ENCODE measurements at places on chromosomes 1 and 21. TPM values are rescaled to one million over a fixed set of nuclear protein-coding genes. Genes with fewer than 3 reads are reported as not detected.
A peak's percentile ranks its signal among the peaks of the same experiment; 100 is the strongest.

DNA sequence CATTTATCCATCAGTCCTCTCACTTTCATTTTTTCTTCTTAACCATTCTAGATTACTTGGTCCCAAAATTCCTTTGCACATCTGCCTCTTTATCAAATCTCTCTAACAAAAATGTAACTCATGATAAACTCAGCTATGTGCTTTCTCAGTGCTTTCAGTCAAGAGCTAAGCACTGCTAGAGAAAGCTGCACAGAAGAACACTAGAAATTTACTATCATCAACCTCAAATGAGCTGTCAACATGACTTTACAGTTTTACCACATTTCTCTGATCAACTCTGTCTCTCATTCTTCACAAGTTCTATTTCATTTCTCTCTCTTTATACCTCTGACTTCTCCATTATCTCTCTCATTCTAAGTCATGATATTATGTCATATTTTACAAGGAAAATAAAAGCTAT, 54.2 kb upstream of the PRKACB start:
- no peak for DNase-seq

- DNase-seq, result no peak
Observed at GRCh38 chr21:46018615-46019014, 37.0 kb downstream of the COL6A1 start.

Gene CLEC20A
- not detected for total RNA-seq

DNA sequence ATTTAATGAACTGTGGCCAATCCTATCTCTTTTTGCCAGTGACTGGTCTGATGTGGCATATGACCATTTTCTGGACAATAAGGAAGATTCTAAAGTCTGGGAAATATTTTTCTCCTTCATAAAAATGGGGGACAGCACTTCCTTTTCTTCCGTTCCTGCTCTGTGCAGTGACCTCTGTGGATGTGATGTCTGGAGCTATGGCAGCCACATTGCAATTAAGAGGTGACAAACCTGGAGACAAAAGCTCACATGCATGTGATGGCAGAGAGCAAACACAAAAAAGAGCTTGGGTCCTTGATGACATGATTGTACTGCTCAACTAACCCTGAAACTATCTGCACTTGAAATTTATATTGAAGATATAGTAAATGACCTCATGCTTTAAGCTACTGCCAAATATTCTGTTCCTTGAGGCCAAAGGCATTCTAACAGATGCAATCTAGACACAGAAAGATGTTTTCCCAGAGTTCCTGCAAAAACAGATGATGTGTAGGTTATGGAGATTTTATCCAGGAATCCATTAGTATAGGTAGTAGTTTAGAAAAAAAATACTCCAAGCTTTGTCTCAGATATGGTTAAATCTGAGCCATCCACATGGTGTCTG, 2.2 kb upstream of the MAGI3 start:
- DNase-seq, result no peak

DNA sequence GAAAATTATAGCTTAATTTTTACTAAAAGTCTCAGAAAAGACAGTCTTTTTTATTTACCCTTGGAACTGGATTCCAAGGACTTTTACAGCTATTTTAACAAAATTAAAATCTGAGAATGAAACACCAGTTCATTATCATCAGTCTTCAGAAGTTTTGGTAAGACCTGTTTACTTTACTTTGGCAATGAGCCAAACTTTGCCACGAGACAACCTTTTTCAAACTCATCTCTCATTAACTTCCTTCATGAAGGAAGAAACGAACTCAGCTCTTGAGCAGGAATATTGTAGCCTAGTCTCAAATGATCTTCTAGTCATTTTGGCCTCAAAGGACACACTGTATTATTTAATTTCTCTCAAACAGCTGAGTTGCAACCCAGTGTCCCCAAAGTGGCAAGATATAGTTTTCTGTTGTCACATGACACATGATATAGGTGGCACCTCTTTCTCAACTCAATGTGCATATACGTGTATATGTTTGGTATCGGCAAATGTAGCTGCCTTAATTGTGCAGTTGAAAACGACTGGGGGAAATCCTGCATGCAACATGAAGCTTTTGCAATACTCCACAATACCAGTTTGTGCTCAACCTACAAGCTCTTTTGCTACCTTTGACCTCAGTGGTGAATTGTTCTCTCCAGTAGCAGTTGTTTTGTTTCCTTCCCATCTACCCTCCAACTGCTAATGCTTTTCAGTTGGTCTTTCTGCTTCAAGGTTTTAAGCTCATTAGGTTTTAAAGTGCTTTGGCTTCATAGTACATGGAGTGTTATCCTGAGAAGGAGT, 8.4 kb upstream of the GNG4 start:
- no peak for DNase-seq

DNA sequence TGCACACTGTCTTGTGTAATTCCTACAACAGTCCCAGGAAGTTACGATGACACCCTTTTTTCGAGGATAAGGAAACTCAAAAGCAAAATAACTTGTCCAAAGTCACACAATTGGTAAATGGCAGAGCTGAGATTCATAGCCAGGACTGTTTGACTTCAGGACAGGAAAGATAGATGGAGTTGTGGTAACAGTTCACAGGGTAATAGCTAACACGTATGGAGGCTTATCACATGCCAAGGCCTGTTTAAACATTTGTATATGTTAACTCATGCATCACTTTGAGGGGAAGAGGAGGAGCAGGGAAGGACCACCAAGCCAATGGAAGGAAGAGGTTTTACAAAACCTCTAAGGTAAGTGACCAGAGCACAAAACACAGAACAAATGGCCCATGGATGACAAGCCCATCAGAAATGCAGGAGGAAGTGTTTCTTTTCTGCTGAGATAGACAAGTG, 2.8 kb downstream of the DHCR24 start:
- DNase-seq, result peak; percentile 90

DNA sequence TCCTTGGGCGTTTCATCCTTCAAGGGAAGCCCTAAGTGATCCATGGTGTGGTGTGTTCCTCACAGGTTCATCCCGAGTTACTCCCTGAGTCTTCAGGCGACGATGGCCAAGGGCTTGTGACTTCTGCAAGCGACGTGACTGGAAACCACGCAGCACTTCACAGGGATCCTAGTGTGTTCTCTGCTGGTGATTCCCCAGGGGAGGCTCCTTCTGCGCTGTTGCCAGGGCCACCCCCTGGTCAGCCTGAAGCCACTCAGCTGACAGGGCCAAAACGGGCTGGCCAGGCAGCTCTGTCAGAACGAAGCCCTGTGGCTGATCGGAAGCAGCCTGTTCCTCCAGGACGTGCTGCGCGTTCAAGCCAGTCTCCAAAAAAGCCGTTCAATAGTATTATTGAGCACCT, 71.5 kb downstream of the VPS26C start:
- no peak for DNase-seq

DNA sequence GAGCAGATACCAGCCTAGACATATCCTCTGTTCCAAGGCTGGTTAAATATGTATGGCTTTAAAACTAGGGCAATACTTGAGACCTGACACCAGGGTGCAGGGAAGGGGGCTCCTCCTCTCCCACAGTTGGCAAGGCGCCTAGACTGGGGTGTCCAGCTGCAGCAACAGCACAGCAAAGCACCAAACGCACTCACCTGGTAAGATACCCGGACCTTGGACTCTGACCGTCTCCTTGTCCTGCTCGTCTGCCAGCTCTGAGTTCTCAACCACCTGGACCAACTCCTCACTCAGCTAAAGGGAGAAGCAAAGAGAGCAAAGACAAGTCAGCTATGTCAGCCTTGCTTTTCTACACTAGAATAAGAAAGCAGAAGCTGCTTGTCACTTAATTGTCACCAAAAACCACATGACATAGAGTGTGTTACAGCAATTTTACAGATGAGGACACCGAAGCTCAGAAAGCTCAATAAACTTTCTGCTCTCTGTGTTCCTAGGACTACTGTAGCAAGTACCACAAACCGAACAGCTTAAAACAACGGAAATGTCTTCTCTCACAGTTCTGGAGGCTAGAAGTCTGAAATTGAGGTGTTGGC, 4.4 kb downstream of the PACC1 start:
- DNase-seq, result no peak

DNA sequence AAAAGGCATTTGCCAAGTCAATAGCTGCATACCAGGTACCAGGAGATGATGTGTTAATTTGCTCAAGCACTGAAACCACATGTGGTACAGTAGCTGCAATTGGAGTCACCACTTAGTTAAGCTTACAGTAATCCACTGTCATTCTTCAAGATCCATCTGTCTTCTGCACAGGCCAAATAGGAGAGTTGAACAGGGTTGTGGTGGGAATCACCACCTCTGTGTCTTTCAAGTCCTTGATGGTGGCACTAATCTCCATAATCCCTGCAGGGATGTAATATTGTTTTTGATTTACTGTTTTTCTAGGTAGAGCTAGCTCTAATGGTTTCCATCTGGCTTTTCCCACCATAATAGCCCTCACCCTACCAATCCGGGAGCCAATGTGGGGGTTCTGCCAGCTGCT, 91.9 kb downstream of the FCRL5 start:
- no peak for DNase-seq

DNA sequence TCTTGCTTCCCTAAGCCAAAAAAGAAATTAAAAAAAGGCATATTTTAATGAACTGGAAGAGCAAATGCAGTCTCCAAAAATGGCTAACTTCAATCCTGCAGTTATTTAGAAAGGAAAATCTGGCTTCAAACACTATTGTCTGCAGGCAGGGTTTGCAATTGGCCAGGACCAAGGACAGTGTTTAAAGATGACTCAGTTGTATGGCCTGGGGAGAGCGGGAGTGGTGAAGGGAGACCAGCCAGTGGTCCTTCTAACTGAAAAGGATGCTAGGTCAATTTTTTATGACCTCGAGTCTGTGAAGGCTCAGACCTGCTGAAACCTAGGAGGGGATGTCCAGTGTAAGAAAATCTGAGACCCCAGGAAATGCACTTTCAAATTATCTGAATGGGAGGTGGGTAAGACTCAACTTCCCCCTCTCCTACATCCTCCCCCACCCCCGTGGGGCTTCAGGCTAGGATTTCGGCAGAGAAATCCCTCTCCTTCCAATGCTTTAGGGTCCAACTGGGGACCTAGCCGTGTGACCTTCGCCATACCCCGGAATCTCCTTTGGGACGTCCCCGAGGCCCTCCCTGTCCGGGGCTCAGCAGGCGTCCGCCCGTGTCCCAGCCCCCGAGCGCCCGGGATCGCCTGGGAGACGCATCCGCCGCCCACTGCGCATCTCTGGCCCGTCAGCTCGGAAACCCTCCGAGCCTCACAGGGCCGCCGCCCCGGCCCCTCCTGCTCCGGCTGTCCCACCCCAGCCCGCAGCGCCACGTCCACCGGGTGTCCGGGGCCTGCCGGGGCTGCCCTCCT, 602 bp upstream of the RIMKLA start:
- DNase-seq, result peak; percentile 58

- no peak for DNase-seq
Observed at GRCh38 chr1:27527223-27527889, 37.4 kb upstream of the WASF2 start.

Gene AMPD1
- not detected for total RNA-seq

Measured in Caki2 (cell line).